ENCODE measurements at places on chromosomes 3 and 15.

- DNase-seq, result no peak
Observed at GRCh38 chr3:63724987-63725386, 72.5 kb downstream of the SNTN start.

DNA sequence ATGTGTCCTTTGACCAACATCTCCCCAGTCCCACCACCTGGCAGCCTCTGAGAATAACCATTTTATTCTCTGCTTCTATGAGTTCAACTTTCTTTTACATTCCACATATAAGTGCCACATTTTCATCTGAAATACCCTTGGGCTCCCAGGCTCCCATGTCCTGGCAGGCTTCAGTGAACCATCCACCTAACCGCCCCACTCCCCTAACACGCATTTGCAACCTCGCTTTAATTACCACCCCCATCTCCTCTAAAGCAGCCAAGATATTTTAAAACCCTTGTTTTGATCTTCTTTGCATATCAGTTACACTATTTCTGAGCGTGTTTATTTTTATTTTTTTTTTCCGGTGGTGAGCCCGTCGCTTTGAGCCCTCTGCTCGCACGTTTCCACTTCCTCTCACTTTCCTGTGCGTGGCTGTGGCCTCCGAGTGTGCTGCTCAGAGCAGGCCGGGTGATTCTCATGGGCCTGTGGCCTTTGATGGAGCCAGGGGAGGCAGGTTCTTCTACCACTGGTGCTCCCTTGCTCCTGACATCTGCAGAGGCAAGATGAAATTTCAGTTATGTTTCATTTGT lies 195.4 kb upstream of the LPP start:
- DNase-seq, result no peak

- DNase-seq, result no peak
Observed at GRCh38 chr15:80386151-80386550, 18.0 kb upstream of the ARNT2 start.

GRCh38 chr3:101635345-101635744 lies 41.6 kb downstream of the ZBTB11 start:
- no peak for DNase-seq

Measured in testis (tissue), 5 donors.